ENCODE measurements at places on chromosomes 2 and 18.

- no peak for DNase-seq
These were observed 33.7 kb downstream of the MRPL35 start for GRCh38 chr2:86232910-86233309.

DNA sequence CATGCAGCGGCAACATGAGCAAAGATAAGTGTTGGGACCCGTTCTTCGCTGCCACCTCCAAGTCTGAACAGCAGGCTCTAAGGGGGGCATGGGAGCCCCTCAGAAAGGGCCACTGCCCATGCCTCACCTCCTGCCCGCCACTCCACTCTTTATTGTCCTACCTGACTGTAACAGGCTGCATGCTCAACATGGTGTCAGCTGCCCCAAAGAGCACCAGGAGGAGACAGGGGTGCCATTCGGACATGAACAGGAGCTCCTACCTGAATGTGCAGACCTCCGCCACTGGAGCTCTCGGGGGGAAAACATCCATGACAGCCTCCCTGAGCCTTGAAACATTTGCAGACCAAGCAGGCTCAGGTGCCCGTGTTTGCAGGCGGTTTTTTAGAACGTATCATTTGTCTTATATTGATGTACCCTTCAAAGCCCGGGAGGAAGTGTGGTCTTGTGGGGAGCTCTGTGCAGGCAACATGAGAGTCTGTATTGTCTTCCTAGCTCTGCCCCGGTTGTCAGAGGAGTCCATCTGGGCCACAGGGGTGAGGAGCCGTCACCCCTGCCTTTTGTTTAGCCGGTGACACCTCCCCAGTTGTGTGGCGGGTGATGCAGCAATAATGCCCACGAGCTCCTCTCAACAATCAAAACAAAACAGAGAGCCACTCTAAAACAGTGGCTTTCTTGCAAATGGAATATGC lies 35.1 kb upstream of the CD8A start:
- DNase-seq, result peak; percentile 63

DNA sequence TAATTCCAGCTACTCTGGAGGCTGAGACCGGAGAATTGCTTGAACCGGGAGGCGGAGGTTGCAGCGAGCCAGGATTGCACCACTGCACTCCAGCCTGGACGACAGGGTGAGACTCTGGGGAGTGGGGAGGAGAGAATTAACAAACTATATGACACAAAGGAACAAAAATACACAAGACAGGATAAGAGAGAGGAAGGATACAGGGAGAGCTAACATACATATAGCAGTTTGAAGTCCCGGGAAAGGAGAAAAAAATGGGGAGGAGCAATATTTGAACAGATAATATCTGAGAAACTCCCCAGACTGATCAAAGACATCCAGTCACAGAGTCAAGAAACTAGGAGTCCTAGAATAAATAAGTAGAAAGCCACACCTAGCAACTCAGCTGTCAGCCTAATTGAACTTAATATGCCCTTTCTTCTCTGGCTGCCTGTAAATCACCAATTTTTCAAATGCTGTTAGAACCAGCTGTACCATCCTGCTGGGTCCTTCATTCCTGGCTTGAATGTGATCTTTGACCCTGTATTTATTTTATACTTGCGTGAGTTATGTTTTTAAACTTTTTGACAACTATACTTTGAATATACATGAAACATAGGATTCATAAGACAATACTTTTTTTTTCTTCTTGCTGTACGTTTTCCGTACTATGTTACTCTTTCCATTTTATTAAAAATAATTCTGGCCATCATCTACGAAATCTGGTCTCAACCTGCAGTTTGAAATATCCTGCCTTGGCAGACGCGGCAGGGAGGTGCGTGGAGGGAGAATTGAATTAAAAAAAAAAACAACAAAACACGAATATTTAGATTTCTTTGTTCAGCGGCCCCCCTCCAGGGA lies 876 bp upstream of the CYP27A1 start:
- no peak for DNase-seq

- DNase-seq, result no peak
These were observed 83.1 kb downstream of the EPAS1 start for GRCh38 chr2:46380038-46380940.

- no peak for DNase-seq
These were observed 92.1 kb downstream of the COLEC12 start for GRCh38 chr18:408367-408766.

DNA sequence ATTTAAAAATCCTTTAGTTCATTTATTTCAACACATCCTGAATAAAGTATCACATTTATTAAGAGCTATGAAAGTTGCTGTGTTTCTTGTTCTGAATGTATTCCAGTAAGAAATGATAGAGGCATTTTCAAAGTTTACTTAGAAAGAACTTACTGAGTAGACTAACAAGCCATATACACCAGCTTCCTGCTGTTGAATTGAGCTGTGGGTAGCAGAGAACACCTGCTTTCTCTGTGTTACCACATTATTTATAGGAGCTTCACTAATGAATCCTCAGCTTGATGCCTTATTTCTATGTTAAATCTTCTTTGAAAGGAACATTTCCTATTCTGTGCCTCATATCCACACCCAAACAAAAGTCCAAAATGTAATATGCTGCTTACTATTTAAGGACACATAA lies 115.4 kb downstream of the CCDC141 start:
- DNase-seq, result no peak

GRCh38 chr2:145909175-145909755 lies 1389.3 kb upstream of the ZEB2 start:
- DNase-seq, result no peak

Data from stimulated activated CD4-positive, alpha-beta T cell treated with anti-CD3 and anti-CD28 coated beads, Interleukin-1b, Interleukin-23, amount 100 ng/mL, for 48 hours (primary cell).